Right ventricle myocardium inferior (tissue), 1 donor: ENCODE measurements at places on chromosomes 1 and 21.

DNA sequence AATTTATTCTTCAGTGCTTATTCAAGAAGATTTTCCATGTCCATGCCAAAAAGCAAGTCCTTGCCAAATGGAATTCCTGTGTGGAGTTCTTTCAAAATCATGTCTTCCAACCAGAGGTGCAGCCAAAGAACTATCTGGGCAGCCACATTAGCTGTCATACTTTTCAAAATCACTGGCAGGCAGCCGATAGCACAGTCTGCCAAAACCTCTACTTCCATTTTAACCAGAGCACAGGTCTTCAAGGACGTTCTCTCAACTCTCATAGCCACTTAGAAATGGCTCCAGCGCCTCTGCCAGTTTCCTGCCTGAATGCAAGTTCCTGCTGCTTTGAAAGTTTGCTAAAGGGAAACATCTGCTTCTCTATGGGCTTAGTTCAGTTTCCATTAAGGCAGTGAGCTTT lies 975.7 kb upstream of the ADGRL4 start:
- DNase-seq, result peak; percentile 75

- DNase-seq, result no peak
These were observed 111.4 kb downstream of the PEX14 start for GRCh38 chr1:10586125-10586524.

- DNase-seq, result no peak
These were observed 68.7 kb upstream of the ROR1 start for GRCh38 chr1:63705078-63705477.

- DNase-seq, result no peak
These were observed 378.9 kb downstream of the KCNH1 start for GRCh38 chr1:210754878-210755665.

DNA sequence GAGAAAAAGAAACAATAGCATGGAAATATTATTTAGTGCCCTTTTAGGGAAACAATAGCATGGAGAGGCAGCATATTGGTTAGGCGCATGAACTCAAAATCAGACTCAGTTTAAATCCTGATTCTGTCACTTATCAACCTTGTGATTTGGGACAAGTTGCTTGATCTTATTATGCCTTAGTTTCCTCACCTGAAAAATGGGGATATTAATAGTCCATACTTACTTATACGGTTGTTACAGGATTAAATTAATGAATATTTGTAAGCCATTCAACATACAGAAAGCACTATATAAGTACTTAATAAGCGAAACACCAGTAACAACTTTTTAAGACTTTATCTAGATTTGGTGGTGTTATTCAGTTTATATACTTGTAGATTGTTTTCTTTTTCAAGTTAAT lies 1.2 kb downstream of the TSEN15 start:
- no peak for DNase-seq

DNA sequence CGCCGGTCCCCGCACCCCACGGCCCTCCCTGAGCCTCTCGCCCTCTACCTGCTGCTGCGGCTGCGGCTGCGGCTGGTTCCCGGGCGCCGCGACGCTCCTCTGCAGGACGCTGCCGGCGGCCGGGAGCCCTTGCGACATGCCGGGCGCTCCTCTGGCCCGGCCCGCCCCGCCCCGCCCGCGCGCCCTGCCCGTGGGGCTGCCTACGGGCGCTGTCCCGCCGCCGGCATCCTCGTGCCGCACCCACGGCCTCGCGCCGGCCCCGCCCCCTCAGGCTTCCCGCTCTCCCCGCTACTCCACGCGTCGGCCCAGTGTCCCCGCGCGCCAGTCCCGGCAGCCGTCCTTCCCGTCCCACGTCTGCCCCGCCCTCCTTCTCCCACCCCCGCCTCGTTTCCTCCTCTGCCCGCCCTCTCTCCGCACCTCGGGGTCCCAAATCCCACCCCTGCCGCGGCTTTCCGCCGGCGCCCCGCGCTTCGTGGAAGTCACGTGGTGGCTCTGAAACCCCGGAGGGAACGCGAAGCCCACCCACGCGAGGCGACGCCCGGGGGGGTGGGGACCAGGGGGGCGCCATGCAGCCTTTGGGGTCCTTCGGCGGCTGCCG lies at the start of gene BATF3:
Gene BATF3 (minus strand): TSS at position 216 of the 598 bp plus-strand sequence. CDS start 78 bp downstream, at position 138.
- peak; percentile 85 for DNase-seq

- no peak for DNase-seq
These were observed 9.5 kb downstream of the BMP8A start for GRCh38 chr1:39500862-39501389.

DNA sequence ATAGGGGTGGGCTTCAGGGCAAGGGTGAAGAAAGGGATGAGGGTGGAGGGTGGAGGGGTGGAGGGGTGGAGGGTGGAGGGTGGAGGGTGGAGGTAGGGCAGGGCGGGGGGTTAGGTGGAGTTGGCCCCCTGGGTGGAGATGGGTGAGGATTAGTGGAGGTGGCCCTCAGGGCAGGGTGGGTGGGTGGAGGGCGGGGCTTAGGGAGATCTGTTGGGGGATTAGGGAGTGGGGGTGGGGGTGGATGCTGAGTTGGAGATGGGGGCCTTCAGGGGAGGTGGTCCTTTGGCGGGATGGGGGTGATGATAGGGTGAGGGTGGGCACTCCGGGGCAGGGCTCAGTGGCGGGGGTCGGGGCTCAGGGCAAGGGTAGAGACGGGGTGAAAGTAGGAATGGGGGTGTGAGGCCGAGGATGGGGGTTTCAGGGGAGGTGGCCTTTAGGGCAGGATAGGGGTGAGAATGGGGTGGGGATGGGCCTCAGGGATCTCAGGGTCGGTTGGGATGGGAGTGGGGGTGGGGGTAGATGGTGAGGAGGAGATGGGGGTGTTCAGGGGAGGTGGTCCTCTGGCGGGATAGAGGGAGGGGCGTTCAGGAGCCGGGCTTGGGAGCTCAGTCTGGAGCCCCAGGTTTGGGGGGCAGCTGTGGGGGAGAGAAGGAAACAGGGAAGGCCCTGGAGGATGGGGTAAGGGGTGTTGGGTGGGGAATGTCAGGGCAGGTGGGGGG lies 800 bp upstream of the DNMT3L start:
- DNase-seq, result no peak

- DNase-seq, result no peak
These were observed 797 bp upstream of the RSPH1 start for GRCh38 chr21:42496839-42497202.

GRCh38 chr1:53378061-53378460 lies 50.2 kb upstream of the LRP8 start:
- no peak for DNase-seq

GRCh38 chr1:79539001-79539400 lies 532.5 kb upstream of the ADGRL4 start:
- DNase-seq, result no peak

- DNase-seq, result no peak
These were observed 14.3 kb upstream of the PRKAA2 start for GRCh38 chr1:56630786-56631185.

DNA sequence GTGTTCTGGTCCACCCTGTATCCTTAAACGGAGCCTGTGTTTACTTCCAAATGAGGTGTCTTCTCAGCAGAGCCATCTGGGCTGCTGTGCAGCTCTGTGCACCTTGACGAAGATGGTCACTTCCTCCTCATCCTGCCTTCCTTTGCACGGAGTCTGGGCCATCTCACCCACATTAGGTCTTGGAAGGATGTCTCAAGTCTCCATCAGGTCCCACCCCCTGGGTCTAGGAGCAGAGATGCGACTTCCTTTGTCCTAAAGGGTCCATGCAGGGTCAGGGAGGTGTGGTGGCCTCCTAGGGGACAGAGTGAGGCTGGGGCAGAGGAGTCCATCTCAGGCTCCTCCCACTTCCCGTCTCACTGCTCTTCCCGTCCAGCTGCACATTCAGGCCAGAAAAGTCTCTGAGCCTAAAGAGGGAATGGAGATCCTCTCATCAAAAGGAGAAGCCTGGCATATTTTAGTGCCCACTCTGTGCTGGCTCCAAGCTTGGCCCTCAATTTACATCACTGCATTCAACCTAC lies 209.2 kb downstream of the MATN1 start:
- no peak for DNase-seq

DNA sequence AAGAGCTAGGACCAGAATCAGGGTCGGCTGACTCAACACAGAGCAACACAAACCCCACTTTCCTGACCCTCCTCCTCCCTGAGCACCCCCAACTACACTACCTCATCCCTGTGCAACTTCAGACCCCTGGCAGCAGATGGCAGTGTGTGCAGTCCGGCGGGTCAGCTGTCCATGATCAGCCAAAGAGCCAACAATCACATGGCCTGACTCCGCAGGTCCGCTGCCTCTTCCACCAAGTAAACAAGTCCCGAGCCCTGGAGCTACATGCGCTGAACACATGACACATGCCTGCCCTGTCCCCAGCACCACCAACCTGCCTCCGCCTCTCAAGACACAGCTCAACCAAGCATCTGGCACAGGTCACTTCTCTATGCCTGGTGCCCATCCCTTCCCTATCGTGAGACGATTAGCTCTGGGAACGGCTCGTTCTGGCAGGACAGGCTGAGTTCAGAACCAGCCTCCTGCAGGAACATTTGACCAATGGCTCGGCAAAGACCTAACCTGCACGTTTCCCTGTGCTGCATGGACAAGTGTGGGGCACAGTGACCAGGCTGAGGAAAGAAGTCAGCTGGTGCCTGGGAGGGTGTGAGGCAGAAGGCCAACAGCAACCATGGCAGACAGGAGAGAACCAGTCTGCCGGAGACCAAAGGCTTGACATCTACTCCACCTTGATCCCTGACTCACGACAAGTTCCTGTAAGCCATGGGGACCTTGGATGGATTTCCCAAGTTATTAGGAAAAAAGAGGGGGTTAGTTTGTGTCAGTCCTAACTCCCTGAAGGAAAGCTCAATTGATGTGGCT lies 60.3 kb downstream of the CD46 start:
- peak; percentile 81 for DNase-seq
